Pancreas (tissue), 10 donors: ENCODE measurements at places on chromosomes 7 and 10. TPM values are rescaled to one million over a fixed set of nuclear protein-coding genes. Genes with fewer than 3 reads are reported as not detected.
A peak's percentile ranks its signal among the peaks of the same experiment; 100 is the strongest.

The KLF14 gene
- polyA plus RNA-seq: 0.09 TPM

The CYP2E1 gene
- polyA plus RNA-seq: 7.5 TPM

The GPR26 gene
- not detected for polyA plus RNA-seq

DNA sequence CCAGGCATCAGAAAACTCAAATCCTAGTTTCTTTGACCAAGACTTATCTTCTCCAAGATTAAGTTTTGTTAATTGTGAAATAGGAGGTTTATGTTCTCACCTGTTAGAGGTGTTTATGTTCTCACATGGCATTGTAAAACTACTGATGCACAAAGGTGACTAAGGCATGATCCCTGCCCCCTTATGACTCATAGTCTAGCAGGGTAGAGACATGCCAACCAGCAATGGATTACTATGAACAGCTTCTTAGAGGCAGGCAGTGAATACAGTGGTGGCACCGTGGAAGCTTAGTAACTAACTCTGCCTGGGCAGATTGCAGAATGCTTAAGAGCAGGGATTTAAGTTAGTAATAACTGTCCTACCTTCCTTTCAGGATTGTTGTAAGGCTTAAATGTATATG is 400.9 kb downstream of the SORCS3 start:
- H3K27ac ChIP-seq: no peak overlapping the region
- no peaks in the 10 kb centered on the region for H3K36me3 ChIP-seq
- no peaks in the 10 kb centered on the region for H3K27me3 ChIP-seq
- no peaks in the 10 kb centered on the region for H3K4me1 ChIP-seq
- DNase-seq: no peak

DNA sequence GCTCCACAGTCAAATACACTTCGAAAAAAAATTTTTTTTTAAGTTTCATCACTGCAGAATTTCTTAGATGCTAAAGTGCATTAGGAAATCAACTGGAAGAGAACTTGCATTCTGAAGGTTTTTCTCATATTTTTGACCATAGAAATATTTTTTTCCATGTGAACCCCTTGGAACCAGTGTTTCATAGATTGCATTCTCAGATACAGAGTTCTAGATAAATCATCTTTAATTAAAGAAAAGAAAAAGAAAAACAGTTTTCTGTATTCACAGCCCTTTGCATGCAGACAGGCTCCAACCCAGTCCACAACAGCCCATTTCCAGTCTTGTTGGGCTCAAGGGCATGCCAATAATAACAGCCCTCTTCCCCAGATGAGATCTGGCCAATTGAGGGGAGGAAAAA is 75.5 kb upstream of the RPA3 start:
- no peaks in the 10 kb centered on the region for H3K27me3 ChIP-seq
- no peak overlapping the region for H3K4me3 ChIP-seq
- no peaks in the 10 kb centered on the region for H3K36me3 ChIP-seq
- H3K27ac ChIP-seq: no peak overlapping the region
- DNase-seq: no peak
- H3K4me1 ChIP-seq: peaks cover 3% of the 10 kb centered on the region

GRCh38 chr7:113367041-113367586 is 248.8 kb upstream of the SMIM30 start:
- no peak for DNase-seq
- H3K4me1 ChIP-seq: no peaks in the 10 kb centered on the region
- no peaks in the 10 kb centered on the region for H3K36me3 ChIP-seq
- no peak overlapping the region for H3K4me3 ChIP-seq
- no peak overlapping the region for H3K27ac ChIP-seq

DNA sequence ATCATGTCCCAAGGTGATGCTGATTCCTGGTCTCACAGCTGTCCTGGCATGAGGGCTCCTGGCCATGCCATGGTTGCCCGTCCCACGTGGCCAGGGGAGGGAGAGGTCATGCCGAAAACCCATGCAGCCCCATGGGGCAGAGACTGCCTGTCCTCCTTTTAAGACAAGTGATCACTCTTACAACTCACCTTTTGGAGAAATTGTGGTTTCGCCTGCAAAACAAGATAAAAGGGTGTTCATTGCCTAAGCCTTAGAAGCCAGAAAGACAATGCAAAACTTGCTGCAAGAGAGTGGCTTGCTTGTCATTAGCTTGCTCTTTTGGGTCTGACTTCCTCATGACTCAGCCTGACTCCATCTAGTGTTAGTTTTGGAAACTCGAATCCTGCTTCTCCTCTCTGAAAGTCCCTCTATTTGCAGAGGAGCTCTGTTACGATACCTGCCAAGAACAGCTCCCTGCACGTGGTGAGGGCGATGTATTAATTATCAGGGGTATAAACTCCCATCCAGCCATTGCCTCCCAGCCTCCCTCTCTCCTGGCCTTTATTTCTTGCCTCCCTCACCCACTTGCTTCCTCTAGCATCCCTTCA is 26.7 kb downstream of the TMEM273 start:
- H3K36me3 ChIP-seq: no peaks in the 10 kb centered on the region
- H3K4me1 ChIP-seq: no peaks in the 10 kb centered on the region
- H3K4me3 ChIP-seq: no peak overlapping the region
- no peaks in the 10 kb centered on the region for H3K27me3 ChIP-seq

DNA sequence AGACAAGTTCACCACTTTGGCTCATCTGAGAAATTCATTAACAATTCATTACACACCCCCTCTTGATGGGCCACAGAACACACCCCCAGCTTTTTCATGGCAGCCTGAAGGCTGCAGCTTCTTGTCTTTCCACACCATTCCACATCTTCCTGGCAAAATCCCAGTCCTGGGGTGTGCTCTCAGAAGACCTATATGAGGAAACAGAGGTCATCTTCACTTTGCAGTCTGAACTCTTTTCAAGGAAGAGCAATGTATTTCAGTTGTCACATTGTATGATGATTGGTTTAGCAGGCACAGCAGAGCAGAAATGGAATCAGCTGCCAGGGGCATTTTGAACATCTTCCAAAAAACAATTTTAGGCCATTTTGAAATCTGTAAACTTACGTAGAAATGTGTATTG is 7.8 kb upstream of the LRRC27 start:
- H3K4me3 ChIP-seq: no peak overlapping the region
- H3K36me3 ChIP-seq: no peaks in the 10 kb centered on the region
- no peak overlapping the region for H3K27ac ChIP-seq
- H3K4me1 ChIP-seq: no peaks in the 10 kb centered on the region

DNA sequence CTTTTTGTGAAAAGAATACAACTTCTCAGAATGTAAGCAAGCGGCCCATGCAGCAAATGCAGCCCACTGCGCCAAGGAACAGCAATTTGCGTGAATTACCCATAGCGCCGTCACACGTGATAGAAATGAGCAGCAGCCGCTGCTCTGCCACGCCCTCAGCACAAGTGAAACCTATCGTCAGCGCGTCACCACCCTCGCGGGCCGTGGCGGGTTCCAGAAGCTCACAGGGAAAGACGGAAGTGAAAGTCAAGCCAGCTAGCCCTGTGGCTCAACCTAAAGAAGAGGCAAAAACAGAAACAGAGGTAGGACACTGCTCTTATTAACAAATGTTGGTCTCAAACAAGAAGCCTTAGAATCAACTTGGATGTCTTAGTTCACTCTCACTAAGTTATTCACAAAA is 70.5 kb downstream of the SHH start:
- H3K36me3 ChIP-seq: no peaks in the 10 kb centered on the region
- no peaks in the 10 kb centered on the region for H3K4me1 ChIP-seq
- H3K27me3 ChIP-seq: no peaks in the 10 kb centered on the region
- no peak overlapping the region for H3K27ac ChIP-seq
- no peak for DNase-seq

GRCh38 chr10:72311667-72312066 is 37.9 kb downstream of the DDIT4 start:
- H3K27ac ChIP-seq: no peak overlapping the region
- DNase-seq: no peak
- no peaks in the 10 kb centered on the region for H3K27me3 ChIP-seq
- H3K36me3 ChIP-seq: no peaks in the 10 kb centered on the region

- H3K27ac ChIP-seq: no peak overlapping the region
- no peak for DNase-seq
- H3K36me3 ChIP-seq: no peaks in the 10 kb centered on the region
- H3K4me1 ChIP-seq: no peaks in the 10 kb centered on the region
Observed at GRCh38 chr7:83996879-83997278, 197.7 kb downstream of the SEMA3A start.

DNA sequence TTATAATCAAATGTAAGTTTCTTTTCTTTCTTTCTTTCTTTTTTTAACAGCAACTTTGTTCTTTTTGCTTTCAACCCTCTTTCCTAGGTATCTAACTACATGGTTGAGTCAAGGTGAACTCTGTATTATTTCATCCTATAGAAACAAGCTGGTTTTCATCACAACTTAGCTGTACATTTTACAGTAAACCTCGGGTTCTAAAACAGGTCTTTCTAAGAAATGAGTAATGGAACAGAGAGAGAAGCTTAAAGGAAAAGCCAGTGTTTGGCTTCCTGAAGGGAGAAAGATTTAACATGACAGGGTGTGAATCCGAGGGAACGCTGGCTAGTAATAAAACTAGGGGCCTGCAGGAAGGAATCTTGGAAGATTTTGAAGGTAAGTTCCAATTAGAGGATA is 143.4 kb upstream of the ITGB1 start:
- H3K4me3 ChIP-seq: no peak overlapping the region
- no peak overlapping the region for H3K27ac ChIP-seq
- H3K27me3 ChIP-seq: no peaks in the 10 kb centered on the region
- H3K4me1 ChIP-seq: no peaks in the 10 kb centered on the region

DNA sequence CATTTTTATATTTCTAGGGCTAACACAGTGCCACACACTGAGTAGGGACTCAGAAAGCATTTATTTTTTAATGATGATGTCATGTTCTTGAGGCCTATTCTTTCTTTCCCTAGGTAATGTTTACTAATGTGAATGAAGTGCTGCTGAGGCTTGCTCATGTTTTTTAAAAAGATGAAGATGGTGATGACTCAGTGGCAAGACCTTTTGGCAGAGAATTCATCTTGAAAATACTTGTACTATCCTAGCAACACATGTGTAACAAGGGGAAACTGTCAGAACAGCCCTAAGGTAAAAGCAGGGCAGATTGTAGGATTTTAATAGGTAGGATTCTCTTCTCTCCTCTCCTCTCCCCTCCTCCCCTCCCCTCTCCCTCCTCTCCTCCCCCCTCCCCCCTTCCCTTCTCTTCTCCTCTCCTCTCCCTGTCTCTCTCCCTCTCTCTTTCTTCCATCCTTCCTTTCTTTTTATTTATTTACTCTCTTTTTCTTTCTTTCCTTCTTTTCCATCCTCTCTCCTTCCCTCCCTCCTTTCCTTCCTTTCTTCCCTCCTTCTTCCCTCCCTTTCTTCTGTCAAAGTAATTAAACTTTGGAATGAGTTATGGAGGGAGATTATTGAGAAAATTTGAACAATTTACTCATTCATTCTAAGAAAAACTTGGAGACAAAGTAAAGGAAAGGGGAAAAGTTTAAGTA is 75.3 kb downstream of the ZNF92 start:
- no peaks in the 10 kb centered on the region for H3K36me3 ChIP-seq
- H3K27ac ChIP-seq: no peak overlapping the region
- H3K4me1 ChIP-seq: no peaks in the 10 kb centered on the region
- no peak overlapping the region for H3K4me3 ChIP-seq

GRCh38 chr10:62244785-62245467 is 23.7 kb downstream of the RTKN2 start:
- no peak overlapping the region for H3K4me3 ChIP-seq
- H3K36me3 ChIP-seq: no peaks in the 10 kb centered on the region
- H3K27ac ChIP-seq: no peak overlapping the region

DNA sequence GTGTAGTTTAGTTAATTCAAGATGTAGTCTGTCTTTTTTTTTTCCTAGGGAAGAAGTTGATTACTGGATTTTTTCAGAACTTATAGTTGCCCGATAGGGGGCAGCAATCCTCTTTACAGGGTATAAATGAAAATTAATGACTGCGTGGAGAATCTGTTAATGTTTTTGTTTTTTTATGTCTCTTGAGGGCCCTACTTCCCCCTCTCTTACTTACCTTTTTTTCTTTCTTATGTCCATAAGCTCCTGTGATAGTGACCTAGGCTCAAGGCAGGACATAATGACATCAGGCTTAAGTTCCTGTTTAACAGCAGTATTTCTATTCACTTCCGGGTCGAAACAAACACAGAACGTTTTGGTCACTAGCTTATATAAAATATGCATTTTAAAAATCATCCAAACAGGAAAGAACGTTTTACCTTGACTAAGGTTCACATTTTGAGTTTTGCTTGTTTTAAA is 18.8 kb downstream of the CDC123 start:
- no peaks in the 10 kb centered on the region for H3K27me3 ChIP-seq
- no peak overlapping the region for H3K4me3 ChIP-seq
- H3K36me3 ChIP-seq: peaks cover 18% of the 10 kb centered on the region
- no peaks in the 10 kb centered on the region for H3K4me1 ChIP-seq

GRCh38 chr10:21495002-21495751 is 30.3 kb downstream of the SKIDA1 start:
- no peaks in the 10 kb centered on the region for H3K36me3 ChIP-seq
- H3K27me3 ChIP-seq: no peaks in the 10 kb centered on the region
- DNase-seq: no peak
- H3K27ac ChIP-seq: no peak overlapping the region
- H3K4me3 ChIP-seq: peak overlapping the region; percentile 84

DNA sequence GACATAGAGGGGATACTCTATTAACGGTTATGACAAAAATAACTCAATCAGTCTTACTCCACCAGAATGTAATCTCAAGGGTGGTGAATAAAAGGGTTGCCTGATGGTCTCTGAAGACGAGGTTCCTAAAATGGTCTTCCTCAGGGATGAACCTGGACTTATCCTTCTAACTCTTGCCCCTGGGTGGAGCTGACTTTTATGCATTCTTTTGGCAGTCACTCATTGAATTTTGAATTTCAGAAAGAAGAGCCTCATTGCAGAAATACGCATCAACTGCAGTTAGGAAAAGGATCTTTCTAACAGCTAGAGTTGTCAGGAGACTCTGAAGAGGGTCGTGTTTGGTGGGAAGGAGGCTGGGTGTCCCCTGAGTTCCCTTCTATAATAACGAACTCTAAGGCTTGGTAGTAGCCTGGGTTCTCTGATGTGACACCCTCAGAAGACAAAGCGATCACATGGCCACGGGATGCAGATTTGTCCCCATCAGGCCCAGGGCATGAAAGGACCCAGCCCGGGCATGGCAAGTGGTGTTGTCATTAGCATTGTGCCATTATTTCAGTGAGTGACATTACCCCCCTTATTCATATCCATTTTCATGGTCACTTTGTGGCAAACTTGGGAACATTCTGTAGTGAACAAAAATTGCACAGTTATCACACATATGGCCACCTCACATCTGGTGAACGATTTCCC is 58.6 kb upstream of the JCAD start:
- no peak for DNase-seq
- no peaks in the 10 kb centered on the region for H3K4me1 ChIP-seq
- H3K27ac ChIP-seq: no peak overlapping the region
- H3K36me3 ChIP-seq: no peaks in the 10 kb centered on the region

- no peak overlapping the region for H3K27ac ChIP-seq
- DNase-seq: no peak
- H3K27me3 ChIP-seq: no peaks in the 10 kb centered on the region
- H3K4me1 ChIP-seq: no peaks in the 10 kb centered on the region
- H3K4me3 ChIP-seq: no peak overlapping the region
- H3K36me3 ChIP-seq: no peaks in the 10 kb centered on the region
Observed at GRCh38 chr10:25831080-25831479, 102.9 kb upstream of the MYO3A start.

- H3K27me3 ChIP-seq: no peaks in the 10 kb centered on the region
- no peaks in the 10 kb centered on the region for H3K4me1 ChIP-seq
Observed at GRCh38 chr7:78499283-78499682, 700.7 kb downstream of the PHTF2 start.

- no peaks in the 10 kb centered on the region for H3K27me3 ChIP-seq
- H3K4me3 ChIP-seq: no peak overlapping the region
- H3K27ac ChIP-seq: no peak overlapping the region
Observed at GRCh38 chr10:60570896-60571295, 181.2 kb upstream of the ANK3 start.
